ENCODE measurements at places on chromosomes 12 and 14. TPM values are rescaled to one million over a fixed set of nuclear protein-coding genes. Genes with fewer than 3 reads are reported as not detected.

The GPR132 gene
- total RNA-seq: 0.79 TPM

The ITGB7 gene
- total RNA-seq: 4.2 TPM

The SLC38A1 gene
- 86.9 TPM for total RNA-seq

The EGLN3 gene
- total RNA-seq: 21.0 TPM

DNA sequence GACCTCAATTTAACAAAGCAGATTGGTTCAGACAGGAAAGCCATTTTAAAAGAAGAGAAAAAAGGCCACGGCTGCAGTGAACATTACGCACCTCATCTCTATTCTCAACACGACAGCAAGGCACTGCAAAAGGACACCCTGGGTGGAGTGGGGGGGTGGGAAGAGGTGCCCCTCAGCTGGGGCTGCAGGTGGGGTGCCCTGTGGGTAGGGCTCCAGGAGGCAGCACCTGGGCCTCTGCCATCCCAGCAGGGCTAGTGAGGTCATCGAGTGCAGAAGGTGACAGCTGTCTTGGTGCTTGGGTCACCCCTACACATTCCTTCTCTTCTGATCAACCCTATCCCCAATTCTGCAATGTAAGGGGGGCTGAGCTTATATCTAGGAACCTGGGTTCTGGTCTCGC lies 142.9 kb upstream of the PRMT8 start:
- H3K36me3 ChIP-seq: no peaks in the 10 kb centered on the region
- H3K4me1 ChIP-seq: no peaks in the 10 kb centered on the region
- no peak overlapping the region for H3K27ac ChIP-seq
- peaks cover 80% of the 10 kb centered on the region for H3K27me3 ChIP-seq

- no peaks in the 10 kb centered on the region for H3K4me1 ChIP-seq
- no peak overlapping the region for H3K27ac ChIP-seq
- no peaks in the 10 kb centered on the region for H3K27me3 ChIP-seq
- H3K4me3 ChIP-seq: no peak overlapping the region
- H3K36me3 ChIP-seq: no peaks in the 10 kb centered on the region
- DNase-seq: no peak
Observed at GRCh38 chr14:34409721-34410120, 52.3 kb downstream of the SPTSSA start.

DNA sequence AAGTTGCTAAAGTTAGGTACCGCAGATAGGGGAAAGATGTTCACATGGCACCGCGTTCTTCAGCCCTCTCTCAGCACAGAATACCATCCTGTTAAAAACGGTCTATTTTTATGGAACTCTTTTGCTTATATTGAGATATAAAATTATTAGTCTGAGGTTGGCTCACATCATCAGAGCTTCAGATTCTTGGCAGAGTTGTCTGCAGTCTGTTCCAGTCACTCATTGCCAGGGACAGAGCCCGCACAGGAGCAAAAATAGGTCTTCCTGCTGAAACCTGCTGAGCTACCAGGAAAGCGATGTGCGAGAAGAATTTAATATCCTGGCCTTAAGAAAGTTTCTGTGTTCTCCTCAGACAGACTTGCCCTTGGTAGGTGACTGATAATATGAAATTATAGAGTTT lies 249.8 kb downstream of the VRK1 start:
- no peaks in the 10 kb centered on the region for H3K27me3 ChIP-seq
- H3K4me3 ChIP-seq: no peak overlapping the region
- DNase-seq: no peak

All from esophagus squamous epithelium (tissue), 5 donors.